Glutamatergic neuron (in vitro differentiated cells): ENCODE measurements at places on chromosomes 1 and 21. TPM values are rescaled to one million over a fixed set of nuclear protein-coding genes. Genes with fewer than 3 reads are reported as not detected.

Gene IL20
- not detected for total RNA-seq

Gene ELF3
- total RNA-seq: 0.96 TPM

Gene PLA2G2A
- not detected for total RNA-seq

Gene DIP2A
- total RNA-seq: 55.4 TPM

Gene LENEP
- total RNA-seq: 1.3 TPM

DNA sequence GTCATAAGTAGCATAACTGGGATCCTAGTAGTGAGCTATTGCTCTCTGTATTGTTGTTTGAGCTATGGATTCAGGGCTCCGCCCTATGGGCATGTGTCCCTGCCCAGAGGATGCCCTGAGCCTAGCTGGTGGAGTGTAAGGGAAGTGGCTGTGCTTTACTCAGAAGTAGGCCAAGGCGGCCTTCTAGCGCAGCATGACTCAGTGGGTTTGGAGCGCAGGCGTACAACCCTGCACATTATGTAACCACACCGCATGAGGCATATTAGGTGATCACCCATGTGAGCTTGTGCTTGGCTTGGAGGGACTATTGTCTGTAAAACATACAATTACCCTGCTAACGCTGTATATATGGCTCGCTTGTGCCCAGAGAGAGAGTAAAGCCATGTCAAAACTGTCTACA is 11.1 kb upstream of the UBE2U start:
- DNase-seq: no peak

DNA sequence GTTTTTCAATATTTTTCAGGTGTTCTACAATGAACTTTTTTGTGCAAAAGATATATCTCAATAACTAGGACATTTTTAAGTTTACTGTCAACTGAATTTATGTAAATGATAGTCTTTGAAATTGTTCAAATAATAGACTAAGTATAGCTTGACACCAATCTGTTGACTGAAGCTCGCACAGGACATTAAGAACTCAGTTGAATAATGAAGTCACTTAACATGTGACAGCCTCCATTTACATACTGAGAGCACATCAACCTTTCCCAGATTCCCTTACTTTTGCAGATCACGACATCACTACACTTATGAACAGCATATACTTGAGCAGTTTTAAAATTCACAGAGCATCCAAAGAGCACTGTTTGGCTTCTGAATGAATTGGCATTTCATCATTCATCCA is 268.2 kb downstream of the LRRC7 start:
- DNase-seq: no peak

DNA sequence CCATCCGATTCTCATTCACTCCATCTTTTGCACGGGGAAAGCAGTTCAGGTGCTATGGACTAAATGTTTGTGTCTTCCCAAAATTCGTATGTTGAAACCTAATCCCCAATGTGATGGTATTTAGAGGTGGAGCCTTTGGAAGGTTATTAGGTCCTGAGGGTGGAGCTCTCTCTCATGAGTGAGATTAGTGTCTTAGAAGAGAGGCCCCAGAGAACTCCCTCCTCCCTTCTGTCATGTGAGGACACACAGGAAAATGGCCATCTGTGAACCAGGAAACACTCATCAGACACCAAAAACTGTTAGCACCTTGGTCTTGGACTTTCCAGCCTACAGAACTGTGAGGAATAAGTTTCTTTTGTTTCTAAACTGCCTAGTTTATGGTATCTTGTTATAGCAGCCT is 15.8 kb upstream of the CCDC190 start:
- no peak for DNase-seq

- no peak for DNase-seq
These were observed at the start of gene NECTIN4 for GRCh38 chr1:161089251-161089924. Gene NECTIN4, minus strand, starts transcription at chr1:161089558. Its CDS starts 262 bp downstream, at chr1:161089296.

- no peak for DNase-seq
These were observed 107.3 kb downstream of the UCHL5 start for GRCh38 chr1:192951691-192952460.

- DNase-seq: peak; percentile 86
These were observed 78.6 kb downstream of the HHAT start for GRCh38 chr1:210407207-210407886.
